H9 (cell line): ENCODE measurements at places on chromosomes 16 and 17.

GRCh38 chr16:27317320-27317719 lies 3.5 kb downstream of the IL4R start:
- DNase-seq: no peak

- no peak for DNase-seq
Measured at GRCh38 chr17:33561569-33562334, 268.7 kb upstream of the ASIC2 start.

DNA sequence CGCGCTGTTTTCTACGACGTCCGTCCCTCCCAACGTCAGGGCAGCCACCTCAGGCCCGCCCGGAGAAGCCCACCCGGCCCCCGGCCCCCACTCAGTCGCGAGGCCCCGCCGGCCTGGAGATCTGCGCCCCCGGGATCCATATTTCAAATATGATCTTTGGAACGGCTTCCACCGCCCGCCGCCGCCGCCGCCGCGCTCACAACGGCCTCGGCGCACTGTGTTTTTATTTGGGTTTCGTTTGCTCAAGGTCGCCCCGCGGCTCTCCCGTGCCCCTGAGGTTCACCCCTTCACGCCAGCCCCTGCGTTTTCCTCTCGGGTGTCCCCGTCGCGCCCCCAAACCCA lies 4.2 kb upstream of the CBX4 start:
- DNase-seq: no peak

- peak; percentile 58 for DNase-seq
Measured at GRCh38 chr17:69523244-69523861, 108.9 kb downstream of the MAP2K6 start.

DNA sequence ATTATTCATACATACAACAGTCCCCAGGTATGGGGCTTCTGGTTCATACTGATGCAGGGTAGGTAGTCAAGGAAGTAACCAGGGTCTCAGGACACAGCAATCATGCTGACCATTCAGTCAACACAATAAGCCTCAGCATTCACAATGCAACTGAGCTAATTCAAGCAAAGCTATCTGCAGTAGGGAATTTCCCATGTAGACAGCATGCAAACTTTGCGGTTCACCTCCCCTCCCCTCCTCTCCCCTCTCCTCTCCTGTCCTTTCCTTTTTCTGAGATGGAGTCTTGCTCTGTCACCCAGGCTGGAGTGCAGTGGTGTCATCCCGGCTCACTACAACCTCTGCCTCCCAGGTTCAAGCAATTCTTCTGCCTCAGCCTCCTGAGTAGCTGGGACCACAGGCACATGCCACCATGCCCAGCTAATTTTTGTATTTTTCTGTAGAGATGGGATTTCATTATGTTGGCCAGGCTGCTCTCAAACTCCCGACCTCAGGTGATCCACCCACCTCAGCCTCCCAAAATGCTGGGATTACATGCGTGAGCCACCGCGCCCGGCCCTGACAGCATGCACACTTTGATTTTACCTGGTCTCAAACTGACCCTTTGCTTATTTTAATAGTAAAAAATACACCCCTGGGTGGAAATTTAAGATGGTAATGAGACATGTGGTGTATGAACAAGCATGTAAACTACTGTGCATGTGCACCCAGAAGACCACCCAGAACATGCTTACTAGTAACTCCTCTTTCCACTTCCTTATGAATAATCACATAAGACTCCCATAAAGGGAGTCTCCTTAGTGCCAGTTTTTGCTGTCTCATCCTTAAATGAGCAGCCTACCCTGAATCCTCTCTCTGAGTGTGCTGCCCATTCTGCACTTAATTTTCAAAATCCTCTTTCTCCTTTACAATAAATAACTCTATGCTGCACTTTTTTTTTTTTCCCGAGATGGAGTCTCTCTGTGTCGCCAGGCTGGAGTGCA lies 9.3 kb upstream of the RNF135 start:
- DNase-seq: no peak

DNA sequence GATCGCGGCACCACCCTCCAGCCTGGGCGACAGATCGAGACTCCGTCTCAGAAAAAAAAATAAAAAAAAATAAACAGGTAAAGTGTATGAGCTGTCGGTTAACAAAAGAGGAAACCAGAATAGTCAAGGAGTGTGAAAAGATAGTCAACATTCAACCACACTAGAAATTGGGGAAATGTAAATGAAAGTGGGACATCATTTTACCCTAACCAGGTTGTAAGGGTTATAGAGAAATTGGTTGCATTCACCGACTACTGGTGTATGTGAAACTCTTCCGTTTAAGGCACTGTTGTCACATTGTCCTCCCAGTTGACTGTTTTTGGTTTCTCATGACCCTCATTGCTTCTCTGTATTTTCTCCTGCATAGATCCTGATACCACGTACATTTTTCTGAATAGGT lies 62.8 kb downstream of the RABEP1 start:
- no peak for DNase-seq

GRCh38 chr17:35390663-35391062 lies 17.2 kb upstream of the SLFN11 start:
- DNase-seq: no peak

- DNase-seq: no peak
Measured at GRCh38 chr16:66091471-66091891, 275.0 kb upstream of the CDH5 start.

GRCh38 chr17:4537451-4538235 lies 17.5 kb downstream of the MYBBP1A start:
- no peak for DNase-seq

GRCh38 chr16:85829171-85829719 lies 29.8 kb downstream of the COX4I1 start:
- no peak for DNase-seq

GRCh38 chr17:3385869-3386816 lies at the start of gene OR3A2:
TSS of gene OR3A2 (minus strand) at chr17:3386308.
- DNase-seq: peak; percentile 56

GRCh38 chr16:4231886-4232285 lies 10.0 kb downstream of the SRL start:
- DNase-seq: no peak

GRCh38 chr17:35568561-35568960 lies 7.9 kb upstream of the SLFN14 start:
- no peak for DNase-seq

GRCh38 chr16:67942510-67943255 lies 1.2 kb downstream of the LCAT start:
- DNase-seq: peak; percentile 63

GRCh38 chr16:86494039-86494564 lies 16.2 kb upstream of the FOXF1 start:
- peak; percentile 41 for DNase-seq

DNA sequence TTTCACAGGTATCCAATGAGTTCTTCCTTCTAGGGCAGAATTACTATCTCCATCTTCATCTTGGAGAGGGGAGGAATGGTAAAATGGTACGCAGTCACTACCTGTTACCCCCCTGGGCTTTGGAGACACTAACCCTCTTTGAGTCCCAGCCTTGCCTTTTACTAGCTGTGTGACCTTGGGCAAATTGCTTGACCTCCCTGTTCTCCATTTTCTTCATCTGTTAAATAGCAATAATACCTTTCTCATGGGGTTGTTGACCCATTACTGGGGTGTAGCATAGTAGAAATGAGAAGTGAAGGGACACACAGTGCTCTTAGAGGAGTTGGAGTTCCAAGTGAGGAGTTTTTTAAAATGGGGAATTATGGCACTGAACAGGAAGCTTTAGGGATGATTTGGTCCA lies 324.7 kb downstream of the FOXL1 start:
- DNase-seq: no peak

DNA sequence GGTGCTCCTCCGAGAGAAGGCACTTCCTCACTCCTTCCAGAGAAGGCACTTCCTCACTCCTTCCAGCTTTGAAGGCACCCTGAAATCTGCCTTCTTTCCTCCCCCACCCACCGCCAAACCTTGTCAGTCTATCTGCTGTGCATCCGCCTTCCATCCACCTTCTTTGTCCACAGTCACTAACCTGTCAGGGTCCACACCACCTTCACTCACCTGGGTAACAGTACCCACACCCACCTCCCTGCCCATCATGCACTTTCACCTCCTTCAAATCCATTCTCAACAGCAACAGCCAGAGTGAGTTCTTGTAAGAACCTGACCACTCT lies 5.2 kb downstream of the CCDC102A start:
- DNase-seq: no peak

DNA sequence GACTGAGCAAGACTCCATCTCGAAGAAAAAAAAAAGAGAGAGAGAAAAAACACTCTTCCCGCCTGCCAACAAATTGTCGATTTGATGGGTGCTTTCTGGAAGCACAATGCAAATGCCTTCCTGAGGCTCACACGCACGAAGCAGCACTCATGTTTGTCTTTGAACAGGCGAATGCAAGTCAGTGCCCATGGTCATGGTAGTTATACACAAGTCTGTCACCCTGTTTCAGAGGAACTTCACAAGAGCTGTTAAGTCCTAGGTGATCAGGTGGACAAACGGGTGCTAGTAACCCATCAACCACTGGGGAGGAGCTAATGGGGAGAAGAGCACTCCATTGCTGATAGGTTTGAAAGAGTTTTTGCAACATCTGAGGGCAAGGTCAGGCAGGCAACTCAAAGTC lies 6.5 kb upstream of the DNAI2 start:
- no peak for DNase-seq

- DNase-seq: peak; percentile 61
Measured at GRCh38 chr17:15965528-15965927, 20.6 kb downstream of the ADORA2B start.

DNA sequence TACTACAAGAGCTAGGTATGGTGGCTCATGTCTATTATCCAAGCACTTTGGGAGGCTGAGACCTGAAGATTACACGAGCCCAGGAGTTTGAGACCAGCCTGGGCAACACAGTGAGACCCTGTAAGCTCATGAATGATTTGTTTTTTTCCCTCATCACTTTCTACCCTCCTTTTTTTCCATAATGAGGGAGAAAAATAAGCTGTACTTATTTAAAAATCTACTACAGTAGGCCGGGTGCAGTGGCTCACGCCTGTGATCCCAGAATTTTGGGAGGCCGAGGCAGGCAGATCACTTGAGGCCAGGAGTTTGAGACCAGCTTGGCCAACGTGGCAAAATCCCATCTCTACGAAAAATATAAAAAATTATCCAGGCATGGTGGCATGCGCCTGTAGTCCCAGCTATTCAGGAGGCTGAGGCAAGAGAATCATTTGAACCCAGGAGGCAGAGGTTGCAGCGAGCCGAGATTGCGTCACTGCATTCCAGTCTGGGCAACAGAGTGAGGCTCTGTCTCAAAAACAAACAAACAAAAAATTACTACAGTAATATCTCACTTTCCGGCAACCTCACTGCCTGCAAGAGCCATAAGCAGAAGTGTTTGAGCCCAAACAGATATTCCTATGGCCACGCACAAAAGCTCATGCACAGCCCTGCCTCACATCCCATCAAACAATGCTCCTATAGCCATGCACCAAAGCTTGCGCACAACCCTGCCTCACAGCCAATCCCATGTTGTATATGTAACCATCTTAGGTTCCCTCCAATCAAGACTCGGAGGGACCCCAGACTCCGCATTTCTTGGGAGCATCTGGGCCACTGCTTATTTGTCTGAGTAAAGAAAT lies 37.4 kb downstream of the TK2 start:
- no peak for DNase-seq

DNA sequence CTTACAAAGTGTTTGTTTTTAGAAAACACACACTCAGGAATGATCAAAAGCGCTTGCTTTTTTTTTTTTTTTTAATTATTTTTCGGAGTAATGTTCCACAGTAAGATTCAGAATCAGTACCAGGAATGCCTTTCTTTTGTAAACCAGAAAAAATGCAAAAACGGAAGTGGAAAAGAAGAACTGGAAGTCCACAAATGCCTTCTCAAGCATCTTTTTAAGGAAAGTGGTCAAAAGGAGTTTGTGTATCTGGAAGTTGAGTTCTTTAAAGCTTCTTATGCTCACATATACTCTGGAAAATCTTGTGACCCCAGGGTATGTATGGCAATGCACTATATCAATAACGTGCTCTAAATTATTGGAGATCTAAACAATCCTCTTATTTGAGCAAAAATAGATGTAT lies 126.0 kb downstream of the ABCA8 start:
- DNase-seq: no peak

DNA sequence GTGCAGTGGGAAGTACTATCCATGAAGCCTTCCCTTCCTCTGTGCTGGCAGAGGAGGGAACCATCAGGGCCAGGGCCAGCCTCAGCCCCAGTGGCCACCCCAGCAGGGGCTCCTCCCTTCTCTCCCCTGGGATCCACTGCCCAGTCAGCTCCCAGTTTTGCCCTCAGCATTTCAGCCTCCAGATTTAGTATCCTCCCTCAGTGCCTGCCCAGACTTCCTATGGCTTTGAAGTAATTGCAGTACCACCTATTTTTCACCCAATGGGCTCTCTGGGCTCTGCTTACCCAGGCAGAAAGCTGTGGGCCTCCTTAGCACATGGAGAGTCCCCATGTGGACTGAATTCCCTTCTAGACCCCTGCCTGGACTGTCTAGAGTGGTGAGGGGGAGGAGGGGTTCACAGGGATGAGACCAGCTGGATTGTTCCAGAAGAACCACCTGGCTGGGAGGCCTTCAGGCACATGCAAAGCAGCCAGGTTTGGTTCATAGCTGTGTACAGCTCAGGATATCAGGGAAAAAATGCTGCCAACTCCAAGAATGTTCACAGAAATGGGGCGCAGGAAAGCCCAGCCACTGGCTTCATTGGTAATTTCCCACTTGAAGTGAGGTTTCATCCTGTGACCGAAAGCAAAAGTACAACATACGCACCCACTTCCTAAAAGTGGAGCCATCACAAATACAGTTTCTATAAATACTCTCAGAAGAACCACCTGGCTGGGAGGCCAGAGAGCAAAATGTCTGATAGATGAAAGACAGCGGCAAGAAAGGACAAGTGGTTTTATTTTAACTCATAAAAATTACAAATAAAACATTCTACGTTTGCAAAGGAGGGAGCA lies 15.2 kb upstream of the HERPUD1 start:
- DNase-seq: no peak

- no peak for DNase-seq
Measured at GRCh38 chr16:24729951-24730815, 732 bp downstream of the TNRC6A start.

GRCh38 chr17:27558842-27559505 lies 72.0 kb upstream of the LGALS9 start:
- DNase-seq: no peak

DNA sequence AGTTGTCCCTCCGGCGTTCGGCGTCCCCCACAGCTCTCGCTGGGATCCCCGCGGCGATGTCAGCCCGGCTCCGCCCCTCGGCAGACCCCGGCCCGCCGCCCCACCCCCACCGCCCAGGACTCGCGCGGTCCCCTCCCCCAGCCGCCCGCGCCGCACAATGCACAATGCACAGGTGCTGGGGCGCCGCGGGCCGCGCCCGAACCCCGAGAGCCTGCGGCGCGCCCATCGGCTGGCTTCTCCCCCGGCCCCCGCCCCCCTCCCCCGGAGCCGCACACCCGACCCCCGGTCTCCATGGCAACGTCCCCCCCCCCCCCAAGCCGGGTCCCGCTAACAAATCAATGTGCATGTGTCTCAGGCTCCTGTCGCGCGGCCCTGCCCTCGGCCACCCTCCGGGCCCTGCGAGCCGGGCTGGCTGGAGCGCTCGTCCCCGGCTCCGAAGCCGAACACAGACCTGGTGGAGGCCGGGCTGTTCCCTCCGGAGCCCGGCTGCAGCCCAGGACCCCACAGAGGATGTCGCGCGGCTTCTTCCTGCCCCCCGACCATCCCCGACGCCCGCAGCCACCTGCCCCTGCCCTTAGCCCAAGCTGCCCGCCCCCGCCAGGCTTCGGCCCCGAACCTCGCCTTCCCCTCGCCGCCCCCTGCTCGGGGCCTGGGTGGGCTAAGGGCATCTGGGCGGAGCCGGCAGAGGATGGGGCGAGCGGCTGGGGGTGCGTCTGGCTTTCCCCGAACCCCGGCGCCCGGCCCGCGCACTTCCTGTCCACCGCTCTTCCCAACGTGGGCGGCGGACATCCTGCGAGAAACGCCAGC lies 818 bp upstream of the CBX8 start:
- DNase-seq: no peak

GRCh38 chr16:87720446-87720845 lies 45.3 kb downstream of the KLHDC4 start:
- no peak for DNase-seq
